ENCODE measurements at places on chromosomes 1 and 21. TPM values are rescaled to one million over a fixed set of nuclear protein-coding genes. Genes with fewer than 3 reads are reported as not detected.

DNA sequence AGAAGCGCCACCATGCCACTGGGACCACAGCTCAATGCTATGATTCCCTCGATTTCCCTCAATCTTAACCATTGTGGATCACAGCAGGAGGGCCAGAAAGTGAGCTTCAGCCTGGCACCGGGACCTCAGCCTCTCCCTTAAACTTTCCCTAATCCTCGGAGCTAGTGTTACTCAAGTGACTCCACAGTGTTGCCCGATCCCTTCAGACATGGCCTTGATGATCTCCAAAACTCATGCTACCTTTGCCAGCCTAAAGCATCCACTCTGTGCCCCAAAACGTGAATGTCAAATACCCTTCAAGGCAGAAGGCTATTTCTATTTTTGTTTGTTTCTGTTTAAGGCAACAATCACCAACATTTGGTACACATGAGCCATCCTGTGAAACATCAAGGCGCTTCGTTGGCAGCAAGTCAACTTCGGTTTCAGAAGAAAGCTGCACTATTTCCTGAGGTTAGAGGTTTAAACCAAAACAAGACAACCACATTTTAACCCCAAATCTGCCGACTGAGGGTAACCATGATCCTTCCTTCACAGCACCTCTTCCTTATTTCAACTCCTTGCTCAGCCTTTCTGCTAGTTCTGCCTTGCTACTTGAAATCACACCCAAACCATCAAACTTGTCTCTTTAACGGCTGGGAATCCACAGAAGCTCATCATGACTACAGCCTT is 94.4 kb upstream of the KRTAP19-8 start:
- no peak for DNase-seq

DNA sequence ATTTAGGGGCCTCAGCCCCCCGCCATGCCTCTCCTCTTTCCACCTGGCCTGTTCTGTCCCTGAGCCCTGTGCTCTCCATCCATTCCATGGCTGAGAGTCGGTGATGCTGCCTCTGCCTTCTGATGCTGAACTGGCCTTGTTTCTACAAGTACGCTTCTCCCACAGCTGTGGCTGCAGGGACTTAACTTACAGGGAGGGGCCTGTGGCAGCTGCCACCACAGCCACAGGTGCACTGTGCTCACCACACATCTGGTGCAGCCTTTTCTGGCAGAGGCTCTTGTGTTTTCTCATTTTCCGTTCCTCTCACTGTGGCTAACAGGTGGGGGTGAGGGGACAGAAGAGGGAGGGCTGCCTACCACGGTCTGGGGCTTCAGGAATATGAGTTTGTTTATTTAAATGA is 4.2 kb downstream of the FMO1 start:
- DNase-seq, result no peak

DNA sequence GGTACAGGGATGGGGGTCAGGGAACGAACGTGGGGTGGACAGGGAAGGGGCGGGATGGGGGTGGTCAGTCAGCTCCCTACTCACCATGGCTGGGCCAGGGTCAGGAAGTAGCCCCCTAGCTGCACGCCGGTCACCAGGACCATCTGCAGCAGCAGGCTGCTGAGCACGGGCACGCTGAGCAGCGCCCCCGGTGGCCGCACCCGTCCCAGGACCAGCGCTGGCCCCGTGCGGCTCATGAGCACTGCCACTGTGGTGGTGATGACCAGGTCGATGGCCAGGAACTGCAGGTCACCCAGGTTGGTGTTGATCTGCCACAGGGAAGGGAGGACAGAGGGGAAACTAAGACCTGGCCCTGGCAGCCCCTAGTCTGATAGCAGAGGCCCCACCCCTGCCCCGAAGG is 6.5 kb upstream of the MFAP2 start:
- DNase-seq, result no peak

The CD160 gene
- total RNA-seq, result not detected

Measured in bronchial epithelial cell (primary cell).